Iris pigment epithelial cell (primary cell): ENCODE measurements at places on chromosomes 13 and 19.

GRCh38 chr19:34994643-34995541, 5.2 kb upstream of the GRAMD1A start:
- DNase-seq, result no peak

DNA sequence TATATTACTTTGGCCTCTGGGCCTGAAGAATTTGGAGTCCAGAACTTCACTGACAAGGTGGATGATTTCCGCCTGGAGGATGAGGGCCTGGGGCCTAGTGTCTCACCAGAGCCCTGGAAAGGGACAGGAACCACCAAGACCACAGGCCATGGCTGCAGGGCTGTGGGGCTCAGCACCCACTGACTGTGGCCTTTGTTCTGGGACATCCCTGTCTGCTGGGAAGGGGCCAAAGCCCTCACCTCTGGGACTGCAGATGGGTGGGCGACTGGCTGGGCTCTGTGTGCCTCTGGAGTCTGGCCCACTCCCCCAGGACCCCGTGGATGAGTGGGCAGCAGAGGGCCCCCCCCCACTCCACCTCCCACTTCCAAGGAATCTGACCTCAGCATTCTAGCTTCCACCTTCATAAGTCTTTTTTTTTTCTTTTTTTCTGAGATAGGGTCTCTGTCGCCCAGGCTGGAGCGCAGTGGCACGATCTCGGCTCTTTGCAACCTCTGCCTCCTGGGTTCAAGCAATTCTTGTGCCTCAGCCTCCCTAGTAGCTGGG, 20.3 kb downstream of the CHST8 start:
- no peak for DNase-seq

- DNase-seq, result no peak
Observed at GRCh38 chr19:16625163-16625958, 2.6 kb downstream of the MED26 start.

DNA sequence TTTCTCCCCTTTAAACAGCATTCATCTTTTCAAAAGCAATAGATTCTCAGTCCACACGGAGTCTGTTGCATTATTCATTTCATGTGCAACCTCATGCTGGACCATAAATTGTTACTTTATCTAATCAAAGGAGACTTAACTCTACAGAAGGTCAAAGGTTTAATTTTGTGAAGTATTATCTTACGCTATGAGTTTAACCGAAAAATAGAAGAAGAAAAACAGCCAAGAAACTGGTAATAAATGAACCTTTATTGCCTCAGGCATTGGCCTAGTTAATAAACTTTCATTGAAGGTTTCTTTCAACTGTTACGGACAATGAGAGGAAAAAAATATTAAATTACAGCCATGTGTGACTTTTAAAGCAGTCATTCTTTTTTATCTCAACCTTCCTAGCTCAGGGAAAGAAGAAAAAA, 223.6 kb downstream of the DACH1 start:
- no peak for DNase-seq

DNA sequence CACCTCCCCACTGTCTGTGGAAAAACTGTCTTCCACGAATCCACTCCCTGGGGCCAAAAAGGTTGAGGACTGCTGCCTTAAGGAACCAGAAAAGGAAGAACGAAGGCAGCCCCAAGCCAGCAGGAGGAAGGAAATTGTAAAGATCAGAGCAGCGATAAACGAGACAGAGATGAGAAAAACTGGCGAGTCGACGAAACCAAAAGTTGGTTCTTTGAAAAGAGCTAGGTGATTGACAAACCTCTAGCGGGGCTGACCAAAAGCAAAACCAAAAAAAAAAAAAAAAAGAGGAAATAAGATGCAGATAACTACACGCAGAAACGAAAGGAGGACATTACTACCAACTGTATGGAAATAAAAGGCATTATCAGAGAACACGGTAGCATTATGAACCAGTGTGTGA, 76.9 kb downstream of the GADD45B start:
- no peak for DNase-seq

GRCh38 chr19:16571822-16572331, 338 bp downstream of the SLC35E1 start:
- DNase-seq, result peak; percentile 42

DNA sequence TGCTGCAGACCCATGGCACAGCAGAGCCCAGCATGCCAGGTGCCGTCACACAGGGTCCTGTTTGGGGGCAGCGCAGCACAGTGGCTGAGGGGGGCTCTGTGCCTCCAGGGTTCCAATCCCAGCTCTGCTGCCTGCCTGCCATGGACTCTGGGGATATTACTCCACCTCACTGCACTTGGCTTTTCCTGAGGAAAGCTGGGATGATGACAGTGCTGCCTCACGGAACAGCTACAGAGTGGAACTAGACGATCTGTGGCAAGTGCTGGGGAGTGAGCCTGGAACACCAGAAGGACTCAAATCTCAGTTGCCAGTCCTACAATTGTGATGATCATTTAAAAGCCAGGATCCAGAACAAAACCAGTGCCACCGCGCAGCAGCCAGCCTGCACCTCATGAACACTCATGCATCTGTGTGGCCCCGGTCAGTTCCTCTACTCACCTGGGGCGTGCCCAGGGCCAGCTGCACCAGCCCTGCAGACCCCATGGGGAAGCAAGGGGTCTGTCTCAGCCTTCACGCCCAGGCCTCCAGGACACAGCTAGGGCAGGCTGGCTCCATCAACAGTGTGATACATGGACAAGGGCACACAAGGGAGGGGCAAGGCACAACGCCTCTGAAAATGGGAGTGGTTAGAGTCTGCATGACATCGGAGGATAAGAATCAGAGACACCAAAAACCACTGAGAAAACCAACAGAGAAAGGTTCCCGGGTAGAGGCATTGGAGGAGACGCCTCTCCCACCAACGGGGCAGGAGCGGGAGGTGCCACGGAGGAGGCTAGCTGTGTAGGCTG, 55.2 kb downstream of the ATP7B start:
- no peak for DNase-seq

DNA sequence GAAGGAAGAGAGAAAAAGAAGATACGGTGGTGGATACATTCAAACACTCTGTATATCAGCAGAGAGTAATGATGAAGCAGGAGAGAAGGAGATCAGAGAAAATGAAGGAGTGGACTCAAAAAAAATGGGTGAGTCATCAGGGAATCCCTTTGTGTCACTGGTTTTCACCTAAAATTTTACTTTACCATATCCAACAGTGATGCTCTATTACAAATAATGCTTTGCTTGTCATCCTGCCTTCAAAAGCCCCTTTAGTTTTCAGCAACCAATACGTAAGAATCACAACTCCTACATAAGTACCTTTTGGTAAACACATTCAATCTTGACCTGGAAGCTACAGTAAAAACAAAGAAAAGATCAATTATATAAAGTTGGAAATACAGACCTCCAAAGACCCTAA, 88.8 kb downstream of the ENOX1 start:
- DNase-seq, result no peak

DNA sequence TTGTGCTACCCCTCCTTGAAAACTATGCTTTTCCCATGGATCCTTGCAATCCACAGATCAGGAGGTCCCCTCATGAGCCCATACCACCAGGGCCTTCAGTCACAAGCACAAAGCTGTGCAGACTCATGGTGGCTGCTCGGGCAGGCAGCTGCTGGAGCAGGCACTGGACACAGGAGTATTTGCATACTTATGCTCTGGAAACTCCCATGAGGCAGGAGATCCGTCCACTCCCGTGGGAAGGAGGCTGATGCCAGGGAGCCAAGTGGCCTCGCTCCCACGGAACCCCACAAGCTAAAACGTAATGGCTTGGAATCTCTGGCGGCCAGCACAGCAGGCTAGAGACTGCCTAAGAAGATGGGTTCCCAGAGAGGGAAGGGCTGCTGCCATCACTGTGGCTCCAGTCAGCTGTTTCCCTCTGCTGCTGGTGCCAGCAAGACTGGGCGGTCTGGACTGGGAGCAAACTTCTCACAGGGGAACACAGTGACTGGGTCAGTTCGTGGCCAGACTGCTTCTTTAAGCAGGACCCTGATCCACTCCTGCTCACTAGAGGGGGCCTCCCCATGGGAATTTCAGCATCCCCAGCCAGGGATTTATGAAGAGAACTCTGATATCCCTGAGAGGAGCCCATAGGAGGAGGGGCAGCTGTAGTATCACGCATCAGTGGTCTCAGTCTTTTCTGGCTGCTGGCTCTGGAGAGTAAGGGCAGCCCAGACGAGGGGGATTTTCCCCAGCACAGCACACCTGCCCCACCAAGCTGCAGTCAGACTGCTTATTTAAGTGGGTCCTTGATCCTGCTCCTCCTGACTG, 370.3 kb upstream of the ATXN8OS start:
- no peak for DNase-seq

GRCh38 chr13:85601526-85601925, 197.7 kb downstream of the SLITRK6 start:
- DNase-seq, result peak; percentile 10

DNA sequence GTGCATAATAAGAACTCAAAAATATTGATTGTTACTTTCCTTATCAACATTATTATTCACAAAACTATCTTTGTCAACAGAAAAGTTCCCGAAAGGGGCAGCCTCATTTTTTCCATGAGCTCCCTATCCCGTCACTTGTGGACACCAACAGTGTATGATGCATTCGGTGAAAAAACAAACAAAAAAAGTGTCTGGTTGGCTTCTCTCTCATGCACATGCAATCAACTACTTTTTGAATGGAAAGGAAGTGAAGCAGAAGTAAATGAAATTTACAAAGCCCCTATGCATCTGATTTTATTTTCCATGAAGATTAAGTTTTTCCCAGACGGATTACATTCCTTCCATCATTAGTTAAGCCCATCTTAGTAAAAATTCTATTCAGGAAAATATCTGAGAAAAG, 526.9 kb downstream of the RFC3 start:
- no peak for DNase-seq

GRCh38 chr13:24614306-24615080, 65.7 kb upstream of the ATP12A start:
- no peak for DNase-seq

- peak; percentile 72 for DNase-seq
Observed at GRCh38 chr13:32330441-32330840, 15.1 kb downstream of the BRCA2 start.

GRCh38 chr13:23159205-23159759, 21.5 kb upstream of the SGCG start:
- peak; percentile 35 for DNase-seq

DNA sequence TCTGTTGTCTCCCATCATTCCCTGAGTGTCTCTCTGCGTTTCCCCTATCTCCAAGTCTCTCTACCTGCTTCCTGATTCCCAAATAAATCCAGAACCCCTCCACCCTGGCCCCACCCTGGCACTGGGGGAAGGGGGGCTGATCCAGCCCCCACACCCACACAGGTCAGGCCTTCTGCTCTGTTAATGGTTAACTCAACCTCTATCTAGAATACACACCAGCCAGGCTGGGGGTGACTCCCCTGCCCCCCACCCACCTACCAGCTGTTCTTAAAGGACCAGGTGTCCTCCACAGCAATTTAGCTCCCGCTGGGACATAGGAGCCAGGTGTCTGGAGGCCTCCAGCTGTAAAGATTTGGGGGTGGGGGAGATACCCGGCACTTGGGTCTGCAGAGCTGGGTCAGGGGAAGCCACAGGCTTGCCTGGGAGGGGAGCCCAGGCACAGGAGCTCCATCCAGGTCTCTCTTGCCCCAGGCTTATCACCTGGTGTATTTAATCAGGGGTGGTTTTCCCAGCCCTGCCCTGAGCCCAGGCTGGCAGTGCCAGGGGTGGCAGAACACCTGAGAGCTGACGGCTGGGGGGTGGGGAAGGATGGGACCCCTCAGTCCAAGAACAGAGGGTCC, 3.9 kb downstream of the IRF2BP1 start:
- no peak for DNase-seq

DNA sequence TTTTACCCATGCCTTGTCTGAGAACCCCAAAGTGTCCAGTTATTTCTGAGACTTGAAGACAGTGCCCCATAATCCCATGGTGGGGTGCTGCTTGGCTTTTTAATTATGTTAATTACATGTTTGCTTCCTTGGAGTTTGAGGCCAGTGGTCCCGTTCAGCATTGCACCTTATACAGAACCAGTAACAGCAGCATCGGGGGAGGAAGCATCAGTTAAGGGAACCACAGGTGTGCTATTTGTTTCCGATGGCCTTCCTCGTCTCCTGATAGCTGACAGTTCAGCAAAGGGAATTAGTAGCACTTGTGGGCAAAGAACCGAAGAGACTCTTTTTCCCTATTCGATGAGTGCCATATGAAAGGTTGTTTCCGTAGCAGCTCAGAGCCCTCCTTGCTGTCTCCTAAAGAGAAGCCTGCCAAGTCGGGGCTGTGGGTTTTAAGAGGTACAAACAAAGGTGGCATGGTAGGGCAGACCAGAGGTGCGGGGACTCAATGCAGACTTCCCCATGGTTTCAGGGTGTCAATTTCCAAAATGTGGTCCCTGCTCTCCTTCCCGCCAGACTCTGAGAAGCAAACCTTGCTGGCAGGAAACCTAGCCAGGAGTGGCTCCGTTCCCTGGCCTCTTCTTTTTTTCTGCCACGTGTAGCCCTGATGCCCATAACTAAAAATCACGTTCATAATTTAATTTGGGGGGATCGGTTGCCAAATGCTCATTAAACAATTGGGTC, 225.2 kb upstream of the TSHZ3 start:
- no peak for DNase-seq

- DNase-seq, result no peak
Observed at GRCh38 chr13:112218416-112218815, 151.5 kb downstream of the SOX1 start.

DNA sequence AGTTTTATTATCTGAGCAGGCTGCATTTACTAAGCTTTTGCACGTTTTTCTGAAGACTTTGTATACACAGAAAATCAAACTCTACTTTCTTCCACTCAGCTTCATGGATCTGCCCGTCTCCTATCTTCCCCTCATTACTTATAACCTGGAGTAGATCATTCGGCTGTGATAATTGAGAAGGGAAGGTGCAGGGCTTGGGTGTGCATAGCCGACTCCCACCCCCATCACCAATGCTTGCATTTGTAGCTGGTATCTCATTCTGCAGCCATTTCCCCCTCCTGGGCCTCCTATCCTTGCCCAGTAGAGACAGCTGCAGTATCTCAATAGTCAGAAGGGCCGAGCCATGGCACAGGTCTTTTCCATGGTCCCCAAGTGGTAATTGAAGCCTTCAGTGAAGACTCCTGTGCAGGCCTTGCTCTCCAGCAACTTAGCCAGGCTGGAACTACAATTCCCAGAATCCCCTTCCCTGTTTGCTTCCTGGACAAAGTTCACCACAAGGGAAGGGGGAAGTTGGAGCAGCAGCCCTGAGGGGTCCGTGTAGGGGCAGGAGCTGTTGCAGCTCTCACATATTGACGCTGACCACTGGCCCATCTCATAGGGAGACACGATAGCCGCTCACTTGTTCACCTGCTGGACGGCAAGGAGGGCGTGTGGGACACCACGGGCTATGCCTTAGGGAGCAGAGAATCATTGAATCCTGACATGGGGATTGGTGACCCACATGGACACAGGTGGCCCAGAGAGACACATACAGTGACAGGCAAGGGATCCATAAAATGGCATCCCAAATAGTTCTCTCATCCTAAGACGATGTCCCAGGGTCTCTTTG, 2.1 kb upstream of the SIGLEC8 start:
- DNase-seq, result peak; percentile 12

GRCh38 chr19:575527-576506, 3.4 kb downstream of the BSG start:
- DNase-seq, result peak; percentile 48

GRCh38 chr13:28058866-28059613, 41.3 kb downstream of the FLT3 start:
- peak; percentile 30 for DNase-seq

- peak; percentile 45 for DNase-seq
Observed at GRCh38 chr13:59880468-59880867, 283.3 kb downstream of the DIAPH3 start.

- no peak for DNase-seq
Observed at GRCh38 chr13:104357672-104358354, 1291.6 kb upstream of the SLC10A2 start.

- DNase-seq, result no peak
Observed at GRCh38 chr13:70662231-70662940, 554.1 kb upstream of the KLHL1 start.
